ENCODE measurements at places on chromosomes 3 and 15.

DNA sequence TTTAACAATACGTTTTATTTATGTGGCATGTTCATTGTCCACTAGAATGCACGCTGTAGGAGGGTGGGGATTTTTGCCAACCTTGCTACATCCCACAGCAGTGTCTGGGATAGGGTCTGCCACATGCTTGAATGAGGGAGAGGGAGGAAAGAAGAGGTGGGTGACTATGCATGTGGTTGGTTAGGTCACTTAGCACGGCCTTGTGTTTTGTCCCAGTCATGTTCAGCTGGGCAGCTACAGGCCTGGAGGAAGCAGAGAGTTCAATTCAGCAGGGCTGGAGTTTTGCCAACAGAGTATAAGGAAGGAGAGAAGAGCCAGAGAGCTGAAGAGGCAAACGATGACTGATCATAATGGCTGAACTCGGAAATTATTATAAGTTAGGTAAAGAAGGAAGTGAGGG, 268.4 kb upstream of the NSMCE3 start:
- no peak for DNase-seq

DNA sequence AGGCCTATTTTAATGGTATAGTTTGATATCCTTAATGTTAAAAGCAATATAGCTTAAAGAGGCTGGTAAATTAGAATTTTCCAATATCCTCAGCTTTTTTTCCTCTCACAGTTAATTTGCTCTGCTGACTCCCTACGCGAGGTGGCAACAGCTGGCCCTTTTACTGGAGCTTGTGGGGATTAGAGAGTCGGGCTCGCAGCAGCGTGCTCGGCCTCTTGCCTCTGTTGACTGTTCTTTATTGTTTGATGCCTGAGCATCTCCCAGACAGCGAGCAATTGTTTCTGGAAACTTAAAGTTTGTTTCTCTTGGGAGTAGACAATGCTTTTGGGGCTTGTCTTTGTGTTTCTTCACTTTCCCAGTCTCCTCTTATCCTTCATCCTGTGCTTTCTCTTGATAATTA, 80.8 kb downstream of the OPA1 start:
- DNase-seq, result no peak

- DNase-seq, result no peak
Measured at GRCh38 chr3:189286188-189286587, 114.4 kb downstream of the TPRG1 start.

DNA sequence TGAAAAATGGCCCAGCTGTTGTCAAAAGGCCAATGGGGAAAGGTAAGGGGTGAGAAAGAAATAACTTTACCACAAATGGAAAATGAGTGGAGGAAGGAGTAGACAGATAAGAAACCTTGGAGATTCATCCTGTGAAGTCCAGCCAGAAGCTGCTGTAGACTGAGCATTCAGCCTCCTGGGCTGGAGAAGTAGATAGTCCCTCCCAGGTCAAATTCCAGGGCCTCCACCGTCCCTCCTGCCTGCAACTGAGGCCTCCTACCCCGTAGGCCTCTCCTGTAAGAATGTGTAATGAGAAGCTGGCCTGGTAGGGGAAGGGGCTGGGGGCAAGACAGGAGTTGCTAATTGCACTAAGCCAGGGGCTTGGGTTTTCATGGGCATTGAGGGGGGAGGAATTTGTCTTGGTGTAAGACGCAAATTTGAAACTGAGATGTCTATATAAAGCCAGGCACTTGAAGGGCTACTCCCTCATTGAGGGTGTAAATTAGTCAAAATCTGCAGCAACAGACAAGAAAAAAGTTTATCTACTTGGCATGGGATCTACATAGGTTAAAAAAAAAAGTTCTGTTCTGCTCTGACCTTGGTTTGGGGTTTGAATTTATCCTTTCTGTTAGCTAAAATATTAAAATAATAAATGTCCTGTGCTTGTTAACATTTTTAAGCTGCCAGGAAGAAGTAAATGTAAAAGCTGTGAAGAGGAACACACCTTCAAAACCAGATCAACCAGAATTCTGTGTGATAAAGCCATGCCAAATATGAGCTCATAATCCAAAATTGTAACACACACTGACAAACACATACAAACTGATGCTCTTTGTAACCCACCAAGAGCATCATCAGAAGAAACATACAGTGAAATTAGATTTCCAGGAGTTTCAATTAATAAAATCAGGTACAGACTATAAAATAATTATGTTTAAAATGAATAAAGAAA, 1.7 kb upstream of the RBP2 start:
- no peak for DNase-seq

- DNase-seq, result no peak
Measured at GRCh38 chr3:38490281-38491030, 5.7 kb upstream of the EXOG start.

- no peak for DNase-seq
Measured at GRCh38 chr3:78406396-78406795, 1361.4 kb downstream of the ROBO1 start.

DNA sequence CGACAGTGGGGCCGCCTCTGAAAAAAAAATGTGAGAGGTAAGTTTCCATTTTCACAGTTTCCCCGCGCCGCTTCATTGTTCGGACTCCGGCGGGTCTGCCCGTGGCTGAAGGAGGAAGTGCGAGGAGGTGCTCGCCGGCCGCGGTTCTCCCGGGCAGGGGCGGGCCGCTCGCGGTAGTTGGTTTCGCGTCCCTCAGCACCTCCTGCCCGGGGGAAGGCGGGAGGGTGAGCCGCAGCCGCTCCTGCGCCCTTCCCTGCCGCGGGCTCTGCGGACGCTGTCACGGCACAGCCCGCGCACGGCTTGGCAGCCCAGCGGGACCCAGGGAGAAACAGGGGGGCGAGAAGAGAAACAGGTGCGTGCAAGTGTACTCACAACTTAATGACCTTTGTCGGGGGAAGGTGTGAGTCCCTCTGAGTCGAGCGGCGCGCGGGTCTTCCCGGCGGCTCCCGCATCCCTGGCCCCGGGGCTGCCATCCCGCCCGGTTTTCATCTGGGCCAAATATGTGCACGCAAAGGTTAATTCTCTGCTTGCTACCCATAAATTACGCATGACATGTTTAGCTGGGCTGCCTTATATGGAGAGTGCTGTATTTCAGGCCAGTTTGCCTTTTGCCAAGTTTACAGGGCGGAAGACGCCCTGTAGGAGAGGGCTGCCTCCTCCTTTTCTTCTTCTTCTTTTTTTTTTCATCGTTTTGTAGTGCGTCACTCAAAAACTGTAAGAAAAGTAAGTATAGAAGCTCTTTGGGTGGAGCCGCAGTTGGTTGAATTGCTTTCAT, 514 bp downstream of the MBNL1 start:
- DNase-seq, result no peak

- no peak for DNase-seq
Measured at GRCh38 chr15:56821721-56822425, 88.6 kb upstream of the ZNF280D start.

- no peak for DNase-seq
Measured at GRCh38 chr3:140344601-140345205, 333.2 kb upstream of the TRIM42 start.

- DNase-seq, result no peak
Measured at GRCh38 chr15:99580076-99580475, 14.3 kb downstream of the MEF2A start.

DNA sequence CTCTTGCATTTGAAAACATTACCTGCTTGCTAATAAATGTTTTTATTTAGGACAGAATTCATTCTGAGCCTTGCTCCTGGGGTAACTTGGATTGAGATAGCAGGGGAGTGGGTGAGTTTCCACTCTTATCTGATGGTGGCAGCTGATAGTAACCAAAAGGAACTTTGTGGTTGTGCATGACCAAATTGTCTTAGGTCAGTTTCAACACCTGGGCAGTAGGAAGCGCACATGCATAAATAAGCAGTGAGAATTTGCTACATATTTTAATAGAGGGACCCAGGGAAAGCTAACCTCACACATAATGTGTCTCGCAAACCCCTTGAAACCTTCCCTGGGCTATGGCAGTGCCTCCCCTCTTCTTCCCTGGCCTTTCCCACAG, 65.4 kb upstream of the XCR1 start:
- no peak for DNase-seq

GRCh38 chr3:191343115-191343514, 12.8 kb upstream of the UTS2B start:
- DNase-seq, result no peak

DNA sequence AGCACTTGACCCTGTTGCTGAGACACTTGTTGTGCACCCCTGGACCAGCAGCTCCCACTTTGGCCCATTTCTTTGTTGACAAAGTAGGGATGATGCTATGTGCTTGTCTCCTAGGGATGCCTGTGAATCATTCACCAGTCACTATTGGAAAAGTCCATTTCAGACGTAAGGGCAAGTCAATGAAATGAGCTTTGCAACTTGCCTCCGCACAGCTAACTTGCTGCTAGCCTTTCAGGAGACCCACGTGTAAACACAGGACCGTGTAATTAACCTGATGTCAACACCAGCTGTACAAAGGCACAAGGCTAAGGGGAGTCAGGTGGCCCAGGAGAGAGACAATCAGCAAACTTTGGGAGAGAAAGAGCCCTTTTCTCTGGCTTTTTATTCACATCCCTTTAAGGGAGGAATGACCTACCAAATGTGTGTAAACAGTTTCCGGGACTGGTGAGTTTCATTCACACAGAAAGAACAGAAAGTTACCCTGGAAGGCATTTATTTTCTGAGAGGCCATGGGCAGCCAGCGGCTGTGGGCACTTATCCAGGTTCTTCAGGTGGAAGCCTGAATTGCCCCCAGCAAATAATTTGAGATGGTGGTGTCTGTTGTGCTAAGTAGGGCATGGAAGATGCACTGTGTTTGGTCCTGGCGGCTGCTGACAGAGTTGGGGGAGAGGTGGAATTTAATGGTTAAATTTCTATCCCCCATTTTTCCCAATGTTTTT, 54.0 kb downstream of the TIPARP start:
- DNase-seq, result no peak

DNA sequence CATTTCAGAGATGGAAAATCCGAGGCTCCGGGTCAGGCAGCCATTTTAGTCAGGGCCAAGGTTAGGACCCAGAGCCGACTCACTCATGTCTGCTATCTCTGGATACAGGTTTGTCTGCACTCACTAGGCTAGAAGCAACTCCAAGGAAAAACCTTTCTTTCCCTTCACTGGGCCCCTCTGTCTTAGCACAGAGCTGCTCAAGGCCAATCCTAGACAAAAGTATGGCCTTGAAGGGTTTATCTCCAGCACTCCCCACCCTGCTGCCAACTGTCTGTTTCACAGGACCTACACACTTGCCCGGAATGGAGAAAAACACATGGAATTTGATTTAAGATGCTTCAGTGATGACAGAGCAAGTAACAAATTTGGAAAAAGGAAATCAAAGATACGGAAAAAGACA, 25.6 kb downstream of the ACAN start:
- no peak for DNase-seq

GRCh38 chr15:48500595-48500994, 144.9 kb downstream of the FBN1 start:
- DNase-seq, result no peak

DNA sequence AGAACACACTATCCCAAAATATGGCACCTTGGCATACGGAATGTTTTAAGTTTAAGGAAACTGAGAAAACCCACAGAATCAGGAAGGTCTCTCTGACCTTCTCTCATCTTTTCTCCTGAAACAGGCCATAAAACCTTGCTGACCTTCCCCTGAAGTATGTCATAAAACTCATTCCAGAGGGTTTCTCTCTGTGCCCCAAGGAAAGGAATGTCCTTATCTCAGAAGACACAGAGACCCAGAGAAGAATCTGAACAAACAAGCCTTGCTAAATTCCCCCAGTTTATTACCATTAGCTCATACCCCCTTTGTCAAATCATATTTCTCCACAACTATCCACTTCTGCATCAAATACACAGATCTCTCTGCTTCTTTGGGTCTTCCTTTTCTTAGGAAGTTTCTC, 603.1 kb downstream of the MCTP2 start:
- DNase-seq, result no peak

DNA sequence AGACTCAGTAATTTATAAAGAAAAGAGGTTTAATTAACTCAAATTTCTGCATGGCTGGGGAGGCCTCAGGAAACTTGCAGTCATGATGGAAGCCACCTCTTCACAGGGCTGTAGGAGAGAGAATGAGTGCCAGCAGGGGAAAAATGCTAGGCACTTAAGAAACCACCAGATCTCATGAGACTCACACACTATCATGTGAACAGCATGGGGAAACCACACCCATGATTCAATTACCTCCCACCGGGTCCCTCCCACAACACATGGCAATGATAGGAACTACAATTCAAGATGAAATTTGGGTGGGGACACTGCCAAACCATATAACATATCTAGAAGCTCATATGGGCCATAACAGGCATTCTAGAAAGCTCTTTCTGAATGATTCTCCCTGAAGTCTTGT, 190.3 kb downstream of the WNT5A start:
- no peak for DNase-seq
